SK-N-DZ (cell line): ENCODE measurements at places on chromosomes 5 and 9.
A peak's percentile ranks its signal among the peaks of the same experiment; 100 is the strongest.

DNA sequence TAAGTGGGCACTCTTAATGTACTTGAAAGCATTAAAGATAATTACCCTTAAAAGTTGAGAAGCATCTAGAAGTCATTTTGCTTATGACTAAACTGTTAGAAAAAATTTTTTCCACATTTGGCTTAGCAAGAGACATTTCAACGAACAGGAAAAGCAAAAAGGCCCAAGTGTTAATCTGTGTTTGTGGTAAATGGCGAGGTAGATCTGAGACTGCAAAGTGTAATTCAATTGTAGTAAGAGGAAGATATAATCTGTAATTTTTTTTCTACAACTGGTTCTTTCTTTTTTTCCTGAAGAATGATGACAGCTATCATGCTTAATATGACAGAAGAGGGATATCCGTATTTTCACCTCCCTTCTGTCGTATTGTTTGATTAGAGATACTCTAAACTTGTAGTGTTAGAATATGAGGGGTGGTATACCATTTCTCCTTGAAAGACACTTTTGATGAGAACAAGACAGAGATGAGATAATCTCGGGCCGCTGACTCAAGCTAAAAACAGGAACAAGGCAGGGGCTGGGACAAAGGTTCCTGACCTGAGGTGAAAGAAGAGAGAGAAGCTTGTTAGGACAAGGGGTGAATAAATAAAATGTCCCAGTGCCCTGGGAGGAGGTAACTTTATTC is 459.3 kb upstream of the ZNF608 start:
- peak; percentile 68 for DNase-seq

- DNase-seq = no peak
Measured at GRCh38 chr5:65508978-65509377, 27.3 kb upstream of the ADAMTS6 start.

DNA sequence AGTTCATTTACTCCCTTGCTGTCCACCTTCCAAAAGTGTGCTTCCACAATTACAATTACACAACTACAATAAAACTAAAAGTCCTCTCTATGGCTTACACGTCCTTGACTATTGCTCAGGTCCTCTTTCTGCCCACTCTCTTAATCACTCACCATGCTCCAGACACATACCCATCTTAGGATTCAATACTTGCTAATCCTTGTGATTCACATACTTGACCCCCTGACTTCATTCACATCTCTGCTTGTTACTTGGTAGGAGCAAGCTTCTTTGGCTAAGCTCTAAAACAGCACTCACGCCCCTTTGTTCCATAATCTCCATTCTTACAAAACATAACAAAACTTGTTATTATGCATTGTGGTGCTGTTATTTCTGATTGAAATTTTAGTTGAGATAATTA is 215.8 kb downstream of the EDIL3 start:
- DNase-seq = no peak

- no peak for DNase-seq
Measured at GRCh38 chr9:30597608-30598007, 1786.8 kb upstream of the ACO1 start.

DNA sequence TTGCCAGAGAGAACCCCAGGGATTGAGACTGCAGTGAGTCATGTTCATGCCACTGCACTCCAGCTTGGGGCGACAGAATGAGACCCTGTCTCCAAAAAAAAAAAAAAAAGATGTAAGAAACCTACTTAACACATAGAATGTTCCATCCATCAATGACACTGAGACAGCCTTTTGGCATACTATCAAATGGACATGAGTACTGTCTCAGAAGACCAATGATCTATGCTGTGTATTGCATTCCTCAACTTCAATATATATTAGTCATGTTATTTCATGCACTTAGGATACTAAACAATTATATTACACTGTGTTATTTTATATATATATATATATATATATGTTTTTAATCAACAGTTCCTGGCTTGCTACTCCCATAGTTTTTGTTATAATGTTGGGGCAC is 57.1 kb upstream of the ANKH start:
- no peak for DNase-seq

DNA sequence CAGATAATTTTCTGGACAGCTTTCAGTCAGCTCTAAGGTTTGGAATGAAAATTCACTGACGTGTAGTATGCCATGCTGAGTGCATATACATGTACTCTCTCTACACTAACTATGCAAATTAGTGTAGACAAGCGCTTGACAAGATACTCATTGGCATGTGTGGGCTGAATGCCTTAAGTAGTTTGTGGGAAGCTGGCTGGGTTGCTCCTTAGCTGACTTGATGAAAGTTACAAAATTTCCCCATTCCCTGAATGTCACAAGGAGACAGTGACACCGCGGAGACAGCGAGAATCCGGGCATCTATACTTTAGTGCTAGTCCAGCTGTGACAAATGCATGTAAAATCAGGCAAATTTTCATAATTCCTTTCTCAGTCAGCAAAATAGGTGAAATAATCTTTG is 51.6 kb upstream of the C5orf46 start:
- no peak for DNase-seq

DNA sequence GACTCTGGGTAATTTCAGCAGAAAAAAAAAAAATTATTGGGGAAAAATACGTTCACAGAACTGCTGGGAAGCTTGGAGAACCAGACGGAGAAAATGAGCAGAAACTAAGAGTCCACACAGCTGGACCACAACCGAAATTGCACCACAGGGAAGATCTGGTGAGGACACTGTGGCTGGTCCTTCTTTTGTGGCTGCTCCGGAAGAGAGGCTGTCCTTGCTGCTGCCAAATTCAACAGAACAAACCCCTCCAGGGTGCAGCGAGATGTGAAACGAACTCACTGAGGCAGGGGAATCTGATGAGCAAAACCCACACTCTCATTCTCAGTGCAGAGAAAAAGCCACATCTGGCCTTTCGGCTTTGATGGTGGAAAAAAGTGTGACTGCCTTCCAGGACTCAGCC is 200.0 kb downstream of the ACTL7B start:
- no peak for DNase-seq

GRCh38 chr5:103452089-103452488 is 110.5 kb downstream of the NUDT12 start:
- DNase-seq = peak; percentile 91

GRCh38 chr9:122099271-122099869 is 6.3 kb upstream of the TTLL11 start:
- DNase-seq = peak; percentile 79

- DNase-seq = no peak
Measured at GRCh38 chr5:68431601-68432337, 216.2 kb downstream of the PIK3R1 start.

DNA sequence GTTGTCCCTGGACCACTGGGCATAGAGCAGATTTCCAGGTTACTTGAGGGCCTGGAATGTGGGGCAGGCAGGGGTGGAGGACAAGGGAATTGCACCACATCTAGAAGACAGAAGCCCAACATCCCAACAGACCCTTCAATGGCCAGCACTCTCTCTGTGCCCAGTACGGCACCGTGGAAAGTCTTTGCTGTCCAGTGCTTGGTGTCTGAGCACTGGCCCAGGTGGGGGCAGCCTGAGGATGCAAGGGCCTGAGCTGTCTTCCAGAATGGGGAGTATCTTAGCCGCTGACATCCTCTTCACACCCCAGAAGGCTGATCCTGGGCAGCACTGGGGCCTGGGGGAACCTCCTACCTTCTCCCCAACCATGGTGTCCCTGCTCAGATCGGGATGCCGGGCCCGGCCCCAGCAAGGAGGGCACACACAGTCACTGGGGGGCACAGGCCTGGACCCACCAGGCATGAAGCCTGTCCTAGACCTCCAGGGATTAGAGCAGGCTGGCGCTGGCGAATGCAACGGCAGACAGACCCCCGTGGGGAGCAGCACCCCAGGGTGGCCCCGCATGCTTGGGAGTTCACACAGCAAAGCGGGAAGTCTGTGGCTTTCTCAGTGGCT is 40.6 kb upstream of the OLFM1 start:
- no peak for DNase-seq

DNA sequence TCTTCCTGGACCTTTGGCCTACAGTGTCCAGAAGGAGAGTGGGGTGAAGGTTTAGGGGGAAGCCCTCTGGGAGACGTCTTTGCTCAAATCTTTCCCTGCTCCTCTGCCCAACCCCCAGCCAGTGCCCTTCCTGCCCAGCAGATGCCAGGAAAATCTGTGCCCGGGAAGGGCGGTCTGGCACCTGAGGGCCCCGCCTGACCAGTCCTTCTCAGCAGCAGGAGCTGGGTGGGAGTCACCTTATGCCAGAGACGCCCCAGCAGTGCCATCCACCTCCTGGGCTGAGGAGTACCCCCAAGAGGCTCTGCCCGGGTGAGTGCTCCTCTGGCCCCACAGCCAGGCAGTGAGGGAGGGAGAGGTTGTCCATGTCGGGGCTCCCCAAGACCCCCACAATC is 14.9 kb upstream of the CERCAM start:
- DNase-seq = no peak

DNA sequence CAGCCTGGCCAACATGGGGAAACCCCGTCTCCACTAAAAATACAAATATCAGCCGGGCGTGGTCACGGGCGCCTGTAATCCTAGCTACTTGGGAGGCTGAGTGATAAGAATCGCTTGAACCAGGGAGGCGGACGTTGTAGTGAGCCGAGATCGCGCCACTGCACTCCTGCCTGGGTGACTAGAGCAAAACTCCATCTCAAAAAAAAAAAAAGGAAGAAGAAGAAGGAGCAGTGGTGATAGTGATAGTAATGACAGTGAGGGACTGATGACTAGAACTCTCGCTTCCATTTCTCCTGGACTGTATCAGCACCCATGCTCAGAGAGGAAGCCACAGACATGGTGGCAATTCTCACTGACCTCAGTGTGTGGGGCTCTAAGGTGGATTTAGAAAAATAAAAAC is 52.6 kb upstream of the CLINT1 start:
- no peak for DNase-seq

DNA sequence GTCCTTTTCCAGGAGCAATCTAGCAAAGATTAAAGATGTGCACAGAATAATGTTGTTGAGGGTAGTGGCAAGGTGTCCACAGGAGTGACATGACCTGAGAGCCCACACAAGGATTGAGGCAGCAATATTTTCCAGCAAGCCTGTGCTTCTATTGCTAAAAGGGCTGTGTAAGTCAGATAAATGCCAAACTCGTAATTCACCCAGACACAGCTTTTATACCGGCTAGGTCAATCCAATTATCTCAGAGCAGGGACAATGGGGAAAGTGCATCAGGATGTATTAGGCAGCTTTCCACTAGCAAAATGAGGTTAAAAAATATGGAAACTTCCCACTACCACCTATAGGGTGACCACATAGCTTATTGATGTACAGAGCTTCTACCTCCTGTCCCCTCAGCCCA is 34.8 kb upstream of the RAB3C start:
- DNase-seq = peak; percentile 87

DNA sequence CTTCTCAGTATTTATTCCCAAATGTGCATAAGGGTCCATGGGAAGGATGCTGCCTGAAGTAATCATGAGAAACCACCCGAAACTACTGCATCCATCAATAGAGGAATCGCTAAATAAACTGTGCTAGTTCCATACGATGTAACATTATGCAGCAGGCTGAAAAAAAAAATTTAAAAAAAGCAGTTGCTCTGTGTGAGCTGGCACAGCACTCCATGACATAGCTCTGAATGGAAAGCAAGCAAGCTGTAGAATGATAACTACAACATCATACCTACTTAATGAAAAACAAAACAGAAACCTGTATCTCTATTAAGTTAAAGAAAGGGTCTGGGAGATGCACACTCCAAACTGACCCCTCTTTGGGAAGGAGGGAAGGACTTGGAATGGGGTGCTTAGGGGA is 49.3 kb downstream of the SHB start:
- no peak for DNase-seq

DNA sequence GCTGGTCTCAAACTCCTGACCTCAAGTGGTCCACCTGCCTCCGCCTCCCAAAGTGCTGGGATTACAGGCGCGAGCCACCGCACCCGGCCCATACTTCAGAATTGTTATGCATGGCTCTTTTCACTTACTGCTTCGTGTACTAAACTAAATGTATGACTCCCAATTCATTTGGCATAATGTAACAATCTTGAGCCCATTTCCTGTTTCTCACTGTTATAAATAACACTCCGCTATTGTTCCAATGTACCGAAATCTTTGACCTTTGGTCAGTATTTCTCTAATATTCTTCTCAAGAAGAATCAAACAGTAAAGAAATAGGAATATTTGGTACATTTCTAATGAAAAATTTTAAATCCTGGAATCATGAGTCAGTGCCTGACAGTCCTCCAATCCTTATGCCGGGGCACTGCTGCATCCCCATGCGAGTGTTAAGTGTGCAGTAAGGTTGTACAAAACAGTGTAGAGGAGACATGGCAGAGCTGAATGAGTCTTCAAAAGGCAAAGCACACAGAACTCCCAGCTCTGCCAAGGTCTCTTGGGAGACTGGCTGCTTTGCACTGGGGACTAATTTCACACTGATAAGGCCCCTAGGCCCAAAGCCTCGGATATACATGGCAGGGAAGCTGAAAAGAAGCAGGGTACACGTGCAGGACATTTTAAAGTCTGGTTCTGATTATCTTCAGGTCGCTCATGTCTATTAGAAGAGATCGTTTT is 58.4 kb downstream of the HABP4 start:
- peak; percentile 26 for DNase-seq

DNA sequence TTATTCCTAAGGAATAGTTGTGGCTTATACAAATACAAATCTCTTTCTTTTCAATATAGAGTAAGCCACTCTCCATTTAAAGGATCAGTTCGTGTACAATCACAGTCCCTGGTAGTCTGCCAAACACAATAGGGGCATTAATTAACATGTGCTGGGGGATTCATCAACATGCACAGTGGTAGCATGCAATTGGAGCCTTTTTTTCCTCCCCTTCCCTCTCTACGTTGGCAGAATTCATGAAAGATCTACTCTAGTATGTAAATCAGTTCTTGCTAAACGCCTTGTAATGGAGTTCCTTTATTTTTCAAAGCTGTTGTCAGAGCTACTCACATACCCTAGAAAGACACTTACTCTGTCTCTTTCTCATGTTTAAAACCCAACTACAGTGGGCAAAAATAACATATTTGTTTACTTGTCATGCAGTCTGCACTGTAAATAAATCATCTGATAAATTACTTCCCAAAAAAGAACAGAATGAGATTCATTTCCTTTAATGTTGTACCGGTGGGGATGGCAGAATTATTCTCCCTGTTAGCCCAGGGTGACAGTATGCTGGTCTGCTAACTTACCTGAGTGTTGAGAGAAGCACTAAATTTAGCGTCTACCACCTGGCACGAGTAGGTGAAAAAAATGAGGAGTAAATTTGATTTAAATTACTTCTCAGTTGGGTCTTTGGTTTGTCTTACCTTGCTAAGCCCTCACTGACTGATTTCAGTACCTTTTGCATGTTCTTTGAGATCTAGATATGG is 341.5 kb upstream of the CCNH start:
- DNase-seq = no peak
